ENCODE measurements at places on chromosomes 3 and 15.

DNA sequence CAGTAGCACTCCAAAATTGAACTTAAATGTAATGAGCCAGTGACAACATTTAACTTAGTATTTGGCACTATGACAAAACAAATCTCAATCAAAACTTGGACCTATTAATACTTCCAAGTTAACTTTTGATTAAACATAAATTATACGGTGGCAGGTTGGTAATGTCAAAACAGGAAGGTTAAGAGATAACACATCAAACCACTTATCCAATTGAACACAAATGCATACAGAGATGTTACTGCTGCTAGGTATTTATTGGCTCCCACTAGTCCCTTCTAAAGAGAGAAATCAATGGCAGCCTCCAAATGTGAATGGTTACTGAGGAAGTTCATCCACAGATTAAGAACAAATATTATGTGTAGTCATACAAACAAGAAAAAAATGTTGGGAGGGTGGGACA is 1.8 kb downstream of the GSK3B start:
- DNase-seq: no peak

DNA sequence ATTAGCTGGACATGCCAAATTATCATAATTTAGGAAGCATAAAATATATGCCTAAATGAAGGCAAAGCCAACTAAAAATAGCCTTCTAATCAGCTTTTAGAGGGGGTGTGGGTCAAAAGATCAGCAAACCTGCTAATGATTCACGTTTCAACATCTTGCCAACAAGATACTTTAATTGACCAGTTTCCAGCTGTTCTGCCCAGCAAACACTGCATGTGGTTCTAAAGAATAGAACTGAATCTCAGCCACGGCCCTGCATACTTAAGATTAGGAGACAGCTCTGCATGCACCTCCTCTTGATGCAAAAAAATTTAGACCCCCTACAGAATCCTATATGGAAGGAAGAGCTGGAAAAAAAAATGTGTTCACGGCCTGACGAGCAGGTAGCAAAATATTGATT is 500.5 kb downstream of the TBL1XR1 start:
- no peak for DNase-seq

DNA sequence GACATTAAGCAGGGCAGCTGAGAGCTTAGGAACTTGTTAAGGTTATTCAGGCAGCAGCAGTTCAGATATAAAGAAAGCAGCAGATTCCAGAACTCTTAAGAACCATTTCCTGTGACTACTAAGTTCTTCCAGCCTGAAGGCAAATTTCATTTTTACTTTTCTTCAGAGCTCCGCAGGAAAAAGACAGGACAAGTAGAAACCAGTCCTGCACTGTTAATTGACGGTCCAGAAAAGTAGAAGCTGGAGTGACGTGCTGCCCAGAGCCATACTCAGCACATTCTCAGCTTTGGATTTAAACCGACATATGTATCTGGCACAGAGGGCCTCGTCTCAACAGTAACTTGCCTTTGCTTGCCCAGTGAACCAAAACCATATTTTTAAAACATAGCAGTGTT is 219.4 kb upstream of the STRIT1 start:
- no peak for DNase-seq

DNA sequence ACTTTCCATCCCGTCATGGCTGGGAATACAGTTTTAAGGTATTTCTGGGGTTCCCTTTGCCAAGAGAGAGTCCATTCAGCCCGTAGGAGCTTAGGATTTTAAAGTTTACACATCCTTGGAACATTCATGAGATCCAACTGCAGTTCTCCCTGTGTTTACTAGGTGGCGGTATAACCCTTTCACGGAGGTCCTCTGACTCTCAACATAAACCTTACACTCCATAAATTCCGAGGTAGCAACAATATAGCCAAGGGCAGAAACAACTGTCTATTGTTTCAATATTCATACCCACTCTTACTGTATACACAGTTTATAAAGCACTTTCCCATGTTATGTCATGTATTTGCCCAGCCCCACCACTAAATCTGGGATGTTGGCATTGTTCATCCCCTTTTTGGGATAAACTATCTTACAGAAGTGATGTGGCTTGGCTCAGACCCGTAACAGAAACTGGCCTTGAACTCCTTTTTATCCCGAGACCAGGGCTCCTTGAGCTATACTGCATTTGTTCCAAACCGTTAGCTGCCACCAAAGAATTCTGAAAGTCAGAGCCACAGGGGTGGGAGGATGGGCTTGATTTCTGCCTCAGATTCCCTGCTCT is 69.2 kb upstream of the COL6A5 start:
- DNase-seq: no peak

GRCh38 chr15:52343831-52344230 is 48.2 kb upstream of the MYO5C start:
- DNase-seq: no peak

GRCh38 chr3:154955907-154956533 is 124.1 kb upstream of the MME start:
- DNase-seq: no peak

- DNase-seq: no peak
Observed at GRCh38 chr3:32469151-32469874, 33.3 kb downstream of the CMTM6 start.

GRCh38 chr3:42805141-42805821 is 991 bp upstream of the HIGD1A start:
- DNase-seq: no peak

- DNase-seq: no peak
Observed at GRCh38 chr3:195156286-195156890, 114.6 kb downstream of the XXYLT1 start.

GRCh38 chr3:25128735-25129134 is 299.3 kb upstream of the RARB start:
- no peak for DNase-seq

DNA sequence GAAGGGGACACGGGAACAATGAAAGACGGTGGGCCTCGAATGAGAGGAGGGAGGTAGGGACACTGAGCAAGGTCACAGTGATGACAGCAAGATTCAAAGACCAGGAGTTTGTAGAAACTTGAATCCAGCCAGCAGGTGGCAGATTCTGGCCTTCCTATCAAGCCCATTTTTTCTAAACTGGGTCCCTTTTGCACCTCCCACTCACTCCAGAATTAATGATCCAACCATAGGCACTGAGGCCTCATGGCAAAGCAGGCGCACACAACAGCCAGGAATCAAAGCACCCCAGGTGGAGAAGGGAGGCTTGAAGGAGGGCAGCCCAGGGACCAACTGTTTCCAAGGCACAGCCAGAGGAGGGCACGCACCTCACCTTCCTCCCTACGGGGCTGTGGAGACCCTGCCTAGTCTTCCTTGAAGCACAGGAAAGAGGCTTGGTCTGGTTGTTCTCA is 90.2 kb downstream of the ANP32A start:
- no peak for DNase-seq

DNA sequence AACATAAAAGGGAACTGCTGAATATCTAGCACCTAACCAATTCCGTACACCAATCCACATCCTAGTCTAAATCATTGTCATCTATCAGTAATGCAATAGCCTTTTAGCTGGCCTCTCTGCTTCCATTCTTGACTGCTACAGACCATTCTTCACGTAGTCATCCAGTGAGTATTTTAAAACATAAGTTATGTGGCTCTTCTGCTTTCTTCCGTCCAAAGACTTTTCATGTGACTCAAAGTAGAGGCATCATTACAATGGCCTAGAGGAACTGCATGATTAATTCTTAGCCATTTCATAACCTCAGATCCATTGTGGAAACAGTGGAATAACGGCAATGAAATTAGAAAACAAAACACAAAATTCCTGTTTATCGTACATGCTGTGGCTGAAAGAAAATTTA is 88.9 kb upstream of the CBLB start:
- no peak for DNase-seq

Data from stimulated activated CD8-positive, alpha-beta memory T cell treated with anti-CD3 and anti-CD28 coated beads, Interleukin-2, amount 100 ng/mL, for 1 hour (primary cell).